Stimulated activated CD8-positive, alpha-beta memory T cell treated with anti-CD3 and anti-CD28 coated beads, Interleukin-7, amount 100 ng/mL, for 1 hour (primary cell): ENCODE measurements at places on chromosomes 11 and 22.
A peak's percentile ranks its signal among the peaks of the same experiment; 100 is the strongest.

GRCh38 chr11:129894278-129895125, 876 bp downstream of the NFRKB start:
- no peak for DNase-seq

DNA sequence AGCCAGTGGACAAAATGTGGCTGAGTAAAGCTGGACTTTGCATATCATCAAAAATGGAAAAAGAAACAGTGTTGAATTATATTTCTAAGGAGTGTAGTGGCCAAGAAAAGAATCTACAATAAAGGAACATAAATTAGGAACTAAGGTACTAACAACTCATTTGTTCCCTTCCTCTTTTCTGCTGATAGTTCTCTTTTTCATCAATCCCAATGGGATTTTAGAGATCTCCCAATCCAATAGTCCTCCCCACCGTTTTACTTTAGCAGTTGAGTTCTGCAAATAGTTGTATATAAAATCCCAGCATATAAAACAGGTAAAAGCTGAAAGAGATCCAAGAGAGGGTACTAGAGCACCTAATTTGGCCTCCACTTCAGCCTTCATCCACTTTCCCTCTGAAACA, 2.0 kb downstream of the PRCP start:
- no peak for DNase-seq

DNA sequence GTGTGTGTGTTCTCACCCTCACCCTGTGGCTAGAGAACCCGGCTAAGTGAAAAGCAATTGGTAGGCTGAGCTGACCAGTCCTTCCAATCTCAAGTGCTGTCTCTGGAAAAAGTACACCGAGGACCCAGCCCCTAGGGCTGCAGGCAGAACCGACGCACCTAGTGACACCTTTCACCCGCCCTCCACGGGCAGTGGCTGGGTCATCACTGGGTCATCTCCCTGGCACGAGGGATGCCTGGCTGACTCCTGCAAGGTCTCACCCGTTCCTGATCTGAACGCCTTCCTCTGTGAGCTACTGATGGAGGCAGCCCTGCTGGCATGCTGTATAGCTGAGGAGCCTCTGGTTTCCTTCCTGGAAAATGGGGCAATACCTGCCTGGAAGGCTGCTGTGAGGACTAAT, 311.5 kb downstream of the NTM start:
- DNase-seq, result no peak

DNA sequence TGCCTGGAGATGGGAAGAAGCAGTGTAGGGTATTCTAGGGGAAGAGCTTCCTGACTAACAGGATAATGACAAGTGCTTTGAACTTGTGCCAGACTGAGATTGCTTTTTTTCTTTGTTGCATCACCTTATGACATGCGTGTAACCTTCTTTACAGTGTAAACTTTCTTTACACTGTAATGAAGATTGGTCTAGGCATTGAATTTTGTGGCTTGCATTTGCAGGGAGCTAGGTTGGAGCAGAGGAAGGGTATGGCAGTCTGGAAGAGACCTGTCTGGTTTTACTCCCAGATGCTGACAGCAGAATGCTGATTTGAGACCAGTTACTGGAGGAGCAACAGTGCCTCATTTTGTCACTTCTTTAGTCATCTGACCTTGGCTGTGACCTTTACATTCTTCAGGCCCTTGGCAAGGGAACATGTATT, 5.6 kb downstream of the DDB2 start:
- DNase-seq, result no peak

- no peak for DNase-seq
Observed at GRCh38 chr11:116042146-116042545, 537.9 kb upstream of the CADM1 start.

DNA sequence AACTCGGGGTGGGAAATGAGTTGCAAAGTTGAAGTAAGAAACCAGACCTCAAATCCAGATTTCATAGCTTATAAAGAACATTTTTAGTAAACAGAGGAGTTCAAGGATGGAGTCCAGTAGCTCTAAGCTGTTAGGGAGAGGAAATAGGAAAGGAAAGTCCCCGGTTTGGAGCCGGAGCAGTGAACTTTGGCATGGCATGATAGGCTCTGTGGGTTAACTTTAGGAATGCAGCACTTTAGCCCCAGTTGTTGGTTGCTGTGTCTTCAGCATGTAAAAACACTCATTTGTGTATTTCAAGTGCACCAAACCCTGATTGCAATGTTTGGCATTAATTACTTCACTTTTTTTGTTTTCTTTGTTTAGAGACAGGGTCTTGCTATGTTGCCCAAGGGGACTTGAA, 8.6 kb upstream of the PIK3IP1 start:
- no peak for DNase-seq

DNA sequence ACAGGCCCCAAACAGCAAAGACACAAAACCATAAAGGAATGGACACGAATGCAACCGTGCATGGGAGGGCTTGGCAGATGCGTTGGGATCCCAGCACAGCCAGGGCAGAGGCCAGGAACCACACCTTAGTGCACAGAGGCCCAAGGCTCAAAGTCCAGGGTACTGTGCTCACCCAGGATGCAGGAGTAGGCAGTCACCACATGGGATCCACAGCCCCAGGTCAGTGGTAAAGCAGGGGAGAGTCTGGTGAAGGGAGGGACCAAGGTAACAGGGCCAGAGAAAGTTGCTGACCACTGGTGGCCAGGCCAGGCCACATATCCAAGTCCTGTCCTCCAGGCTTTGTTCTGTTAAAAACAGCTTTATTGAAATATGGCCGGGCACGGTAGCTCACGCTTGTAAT, 6.5 kb upstream of the CERK start:
- no peak for DNase-seq

GRCh38 chr11:74775762-74776161, 27.1 kb downstream of the RNF169 start:
- no peak for DNase-seq

DNA sequence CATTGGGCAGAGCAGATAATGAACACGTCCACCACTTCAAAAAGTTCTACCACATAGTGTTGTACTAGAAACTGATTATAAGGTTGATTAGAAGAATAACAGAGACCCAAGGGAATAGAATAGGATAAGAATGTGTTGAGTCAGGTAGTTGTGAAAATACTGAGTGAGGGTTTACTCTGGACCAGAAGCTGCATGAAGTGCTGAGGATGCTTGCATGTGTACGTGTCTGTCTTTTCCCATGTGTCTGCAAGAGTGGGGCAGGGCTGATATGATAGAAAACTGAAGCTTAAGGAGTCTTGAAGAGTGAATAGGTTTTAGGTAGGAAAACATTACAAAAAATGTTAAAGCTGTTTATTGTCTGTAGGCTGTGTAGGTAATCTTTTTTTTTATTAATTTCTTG, 20.6 kb downstream of the TRPC6 start:
- DNase-seq, result no peak

- no peak for DNase-seq
Observed at GRCh38 chr11:64518928-64519327, 72.1 kb upstream of the SLC22A12 start.

GRCh38 chr22:19802894-19803735, 42.5 kb downstream of the TBX1 start:
- no peak for DNase-seq

- no peak for DNase-seq
Observed at GRCh38 chr22:30863081-30863833, 105.3 kb downstream of the MORC2 start.

- no peak for DNase-seq
Observed at GRCh38 chr11:114001416-114001815, 26.5 kb downstream of the HTR3A start.

GRCh38 chr22:50498322-50498890, 9.1 kb downstream of the LMF2 start:
- peak; percentile 32 for DNase-seq

- no peak for DNase-seq
Observed at GRCh38 chr11:116511684-116512083, 261.1 kb downstream of the BUD13 start.

DNA sequence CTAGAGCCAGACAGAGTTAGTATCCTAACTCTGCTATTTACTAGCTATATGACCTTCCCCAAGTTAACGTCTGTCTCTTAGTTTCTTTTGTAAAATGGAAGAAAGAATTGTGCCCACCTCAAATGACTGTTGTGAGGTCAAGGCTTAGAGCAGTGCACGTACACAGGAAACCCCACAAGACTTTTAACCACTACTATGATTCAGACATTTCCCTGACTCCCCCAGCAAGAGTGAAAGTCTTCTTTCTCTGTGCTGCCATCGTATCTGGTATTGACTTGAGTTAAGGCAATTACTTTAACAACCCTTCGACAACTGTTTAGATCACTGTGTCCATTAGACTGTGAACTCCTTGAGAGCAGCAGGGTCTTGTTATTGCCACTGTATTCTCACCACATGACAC, 2.6 kb upstream of the OR52W1 start:
- DNase-seq, result no peak

- DNase-seq, result no peak
Observed at GRCh38 chr11:71465054-71465453, 12.1 kb downstream of the NADSYN1 start.

DNA sequence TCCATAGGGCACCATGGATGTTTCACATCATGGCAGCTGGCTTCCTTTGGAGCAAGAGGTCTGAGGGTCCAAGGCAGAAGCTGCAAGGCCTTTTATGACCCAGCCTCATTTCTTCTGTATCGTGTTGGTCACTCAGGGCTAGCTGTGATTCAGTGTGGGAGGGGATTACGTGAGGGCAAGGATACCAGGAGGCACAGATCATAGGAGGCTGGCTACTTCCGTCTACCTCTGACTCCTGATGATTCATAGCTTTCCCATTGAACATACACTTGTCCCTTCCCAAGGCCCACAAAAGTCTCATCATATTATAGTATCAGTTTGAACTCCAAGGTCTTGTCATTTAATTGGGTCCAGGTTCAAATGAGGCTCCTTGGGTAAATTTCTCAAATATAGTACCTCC, 135.3 kb upstream of the ZBED5 start:
- DNase-seq, result no peak

- DNase-seq, result no peak
Observed at GRCh38 chr11:17397311-17398002, 9.0 kb upstream of the KCNJ11 start.

- DNase-seq, result no peak
Observed at GRCh38 chr22:26898946-26899605, 241.7 kb downstream of the MIAT start.

DNA sequence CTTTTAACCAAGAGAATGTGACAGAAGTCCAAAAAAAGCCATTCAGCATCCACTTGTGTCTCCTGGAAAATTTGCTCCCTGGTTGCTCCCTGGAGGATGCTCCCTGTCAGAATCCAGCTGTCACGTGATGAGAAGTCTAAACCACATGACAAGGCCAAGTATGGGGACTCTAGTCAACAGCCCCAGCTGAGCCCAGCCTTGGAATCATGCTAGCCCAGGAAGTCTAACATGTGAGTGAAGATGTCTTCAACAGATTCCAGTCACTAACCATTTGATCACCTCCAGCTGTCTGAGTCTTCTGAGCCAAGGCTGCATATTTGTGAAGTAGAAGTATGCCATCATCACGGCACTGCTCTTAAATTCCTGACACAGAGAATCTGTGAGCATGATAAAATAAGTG, 4.2 kb downstream of the OR56B4 start:
- DNase-seq, result no peak

- no peak for DNase-seq
Observed at GRCh38 chr11:606245-606644, 9.5 kb downstream of the IRF7 start.
